ENCODE measurements at places on chromosomes 5 and 9.

- DNase-seq, result no peak
Observed at GRCh38 chr5:90632791-90633190, 74.2 kb downstream of the ADGRV1 start.

DNA sequence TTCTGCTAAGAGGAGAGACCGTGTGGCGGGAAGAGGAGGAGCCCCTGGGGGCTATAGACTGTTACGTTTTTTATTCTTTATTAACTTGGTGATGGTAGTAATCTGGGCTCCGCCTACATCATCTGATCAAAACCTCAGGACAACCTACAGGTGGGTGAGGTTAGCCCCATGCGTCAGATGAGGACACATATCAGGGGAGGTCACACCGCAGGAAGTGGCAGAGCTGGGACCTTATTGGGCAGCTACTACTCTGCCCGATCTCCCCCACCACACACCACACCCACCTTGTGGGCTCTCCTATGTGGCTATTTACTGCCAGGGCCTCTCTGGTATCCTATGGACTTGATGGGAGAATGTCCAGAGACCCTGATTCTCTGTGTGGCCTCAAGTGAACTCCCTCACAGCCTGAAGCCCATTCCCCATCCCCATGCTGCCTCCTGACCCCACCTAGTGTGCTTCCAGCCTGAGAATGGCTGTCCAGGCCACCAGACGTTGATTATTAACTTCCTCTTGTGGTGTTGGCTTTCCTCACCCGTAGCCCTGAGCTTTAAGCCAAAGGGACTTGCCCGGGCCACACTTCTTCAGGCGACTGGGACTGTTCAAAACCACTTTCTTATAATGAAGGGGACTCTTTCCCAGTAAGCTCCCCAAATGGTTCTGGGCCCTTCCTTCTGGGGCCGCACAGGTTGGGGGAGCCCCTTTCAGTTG lies 8.2 kb downstream of the UNC5A start:
- DNase-seq, result no peak

GRCh38 chr5:154236536-154237375 lies 46.2 kb downstream of the GALNT10 start:
- no peak for DNase-seq

GRCh38 chr5:72895758-72896157 lies 60.1 kb upstream of the FCHO2 start:
- no peak for DNase-seq

DNA sequence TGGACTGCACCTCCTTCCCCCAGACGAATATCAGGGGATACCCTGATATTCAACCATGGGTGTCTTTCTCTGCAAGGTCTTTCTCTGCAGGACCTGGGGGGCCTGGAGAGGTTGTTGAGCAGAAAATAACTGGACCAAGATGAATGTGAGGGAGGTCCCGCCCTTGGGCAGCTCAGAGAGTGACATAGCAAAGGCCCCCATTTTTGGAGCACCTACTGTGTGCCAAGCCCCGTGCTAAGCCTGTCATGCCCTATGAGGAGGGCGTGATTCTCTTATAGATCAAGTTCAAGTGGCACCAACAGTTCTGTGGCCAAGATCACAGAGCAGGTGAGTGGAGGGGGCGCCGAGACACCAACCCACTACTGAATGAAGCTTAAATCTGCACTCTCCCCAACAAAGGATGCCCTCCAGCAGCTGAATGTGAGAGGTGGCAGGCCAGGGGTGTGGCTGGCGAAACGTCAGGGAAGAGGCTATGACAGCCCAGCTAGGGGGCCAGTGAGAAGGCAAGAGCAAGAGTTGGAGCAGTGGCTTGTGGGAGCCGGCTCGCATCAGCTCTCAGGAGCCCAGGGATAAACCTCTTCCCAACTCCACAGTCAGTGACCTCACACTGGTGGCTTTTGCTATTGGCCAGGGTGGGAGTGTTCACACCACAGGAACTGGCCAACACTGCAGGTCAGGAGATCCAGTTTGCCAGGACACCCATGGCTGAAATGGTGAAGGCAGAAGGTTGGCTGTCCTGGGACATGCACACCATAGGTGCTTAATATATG lies 5.3 kb downstream of the SARDH start:
- DNase-seq, result no peak

GRCh38 chr9:88523056-88523455 lies 11.9 kb upstream of the NXNL2 start:
- DNase-seq, result no peak

GRCh38 chr5:135944967-135945560 lies 9.7 kb downstream of the LECT2 start:
- peak; percentile 74 for DNase-seq

DNA sequence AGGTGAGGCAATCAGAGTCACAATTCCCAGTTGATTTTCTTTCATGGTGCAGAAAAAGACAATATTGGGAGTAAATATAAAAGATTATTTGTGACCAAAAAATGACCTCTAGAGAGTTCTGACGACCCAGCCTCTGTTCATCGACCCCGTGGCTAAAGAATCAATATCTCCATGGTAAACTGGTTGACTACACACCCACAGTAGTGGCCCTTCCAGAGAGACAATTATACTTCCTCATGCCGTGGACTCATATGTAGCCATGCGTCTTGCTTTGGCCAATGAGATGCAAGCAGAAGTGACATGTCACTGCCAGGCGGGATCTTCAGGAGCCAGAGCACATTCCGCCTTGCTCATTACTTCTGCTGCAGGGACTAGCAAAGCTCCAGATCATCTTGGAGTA lies 163.3 kb upstream of the RAD23B start:
- no peak for DNase-seq

DNA sequence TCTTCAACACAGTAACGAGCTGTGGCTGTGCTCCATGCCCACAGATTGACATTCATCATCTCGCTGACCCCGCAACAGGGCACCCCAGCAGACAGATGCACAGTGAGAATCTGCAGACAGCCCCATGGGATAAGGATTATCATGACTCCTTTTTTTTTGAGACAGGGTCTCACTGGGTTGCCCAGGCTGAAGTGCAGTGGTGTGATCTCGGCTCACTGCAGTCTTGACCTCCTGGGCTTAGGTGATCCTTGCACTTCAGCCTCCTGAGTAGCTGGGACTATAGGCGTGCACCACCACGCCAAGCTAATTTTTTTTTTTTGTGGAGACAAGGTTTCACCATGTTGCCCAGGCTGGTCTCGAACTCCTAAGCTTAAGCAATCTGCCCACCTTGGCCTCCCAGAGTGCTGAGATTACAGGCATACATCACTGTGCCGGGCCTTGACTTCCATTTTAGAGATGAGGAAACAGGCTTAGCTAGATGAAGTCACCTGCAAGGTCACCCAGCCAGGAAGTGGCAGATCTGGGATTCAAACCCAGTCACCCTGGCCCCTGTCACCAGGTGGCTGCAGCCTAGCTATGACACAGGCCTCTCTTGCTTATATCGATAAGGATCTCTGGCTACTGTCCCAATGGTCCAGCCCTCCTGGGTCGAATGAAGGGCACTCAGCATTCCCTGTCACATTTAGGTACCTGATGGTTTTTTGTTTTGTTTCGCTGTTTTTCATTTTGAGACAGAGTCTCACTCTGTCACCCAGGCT lies 5.1 kb downstream of the AIF1L start:
- DNase-seq, result no peak

GRCh38 chr5:6989230-6989629 lies 276.0 kb downstream of the TENT4A start:
- no peak for DNase-seq

GRCh38 chr5:96476654-96477053 lies 43.6 kb upstream of the PCSK1 start:
- no peak for DNase-seq

DNA sequence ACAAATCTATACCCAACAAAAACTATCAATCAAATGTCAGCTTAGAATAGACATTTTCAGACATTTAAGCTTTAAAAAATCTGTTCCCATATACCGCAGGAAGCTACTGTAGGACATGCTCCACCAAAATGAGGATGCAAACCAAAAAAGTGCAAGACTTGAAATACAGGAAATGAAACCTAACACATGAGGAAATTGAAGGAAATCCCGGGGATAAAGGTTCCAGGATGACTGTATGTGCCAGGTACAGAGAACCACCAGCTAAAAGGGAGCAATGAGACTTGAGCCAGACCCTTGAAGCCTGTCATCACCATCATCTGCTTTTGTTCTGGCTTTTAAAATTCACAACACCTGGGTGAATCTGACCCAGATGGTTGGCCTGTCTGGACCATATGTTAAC lies 21.4 kb downstream of the DIAPH1 start:
- DNase-seq, result peak; percentile 16

- no peak for DNase-seq
Observed at GRCh38 chr9:85168412-85168811, 498.9 kb downstream of the NTRK2 start.

GRCh38 chr5:123626051-123626450 lies 114.1 kb downstream of the CSNK1G3 start:
- DNase-seq, result no peak

GRCh38 chr9:13047827-13048587 lies 231.5 kb downstream of the MPDZ start:
- DNase-seq, result no peak

DNA sequence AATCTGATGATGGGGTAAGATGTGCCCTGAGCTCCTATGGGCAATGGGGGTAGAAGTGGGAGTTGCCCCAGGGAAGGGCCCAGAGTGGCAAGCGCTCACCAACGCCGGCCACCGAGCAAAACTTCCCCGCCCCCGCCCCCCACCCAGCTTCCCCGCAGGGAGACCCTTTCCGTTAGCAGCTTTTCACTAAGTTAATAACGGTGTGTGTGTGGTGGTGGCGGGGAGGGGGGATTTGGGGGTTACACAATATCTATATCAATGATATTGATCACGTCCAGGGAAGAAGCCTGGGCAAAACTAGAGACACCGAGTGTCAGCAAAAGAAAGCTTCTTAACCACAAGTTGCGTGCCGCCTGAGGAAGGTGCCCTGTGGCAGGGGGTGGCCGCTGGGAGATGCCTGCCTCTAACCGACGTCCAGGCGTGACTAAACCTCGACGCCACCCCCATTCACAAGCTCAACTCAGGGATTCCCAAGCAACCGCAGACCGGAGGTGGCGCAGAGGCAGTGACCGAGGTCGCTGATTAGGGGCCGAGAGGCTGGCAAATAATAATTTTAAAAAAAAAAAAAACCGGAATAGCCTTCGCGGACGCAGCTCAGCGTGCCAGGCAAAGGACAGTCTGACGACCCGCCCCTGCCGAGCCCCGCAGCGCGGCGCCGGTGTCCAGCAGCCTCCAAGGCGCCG lies 222.6 kb downstream of the MEF2C start:
- DNase-seq, result no peak

DNA sequence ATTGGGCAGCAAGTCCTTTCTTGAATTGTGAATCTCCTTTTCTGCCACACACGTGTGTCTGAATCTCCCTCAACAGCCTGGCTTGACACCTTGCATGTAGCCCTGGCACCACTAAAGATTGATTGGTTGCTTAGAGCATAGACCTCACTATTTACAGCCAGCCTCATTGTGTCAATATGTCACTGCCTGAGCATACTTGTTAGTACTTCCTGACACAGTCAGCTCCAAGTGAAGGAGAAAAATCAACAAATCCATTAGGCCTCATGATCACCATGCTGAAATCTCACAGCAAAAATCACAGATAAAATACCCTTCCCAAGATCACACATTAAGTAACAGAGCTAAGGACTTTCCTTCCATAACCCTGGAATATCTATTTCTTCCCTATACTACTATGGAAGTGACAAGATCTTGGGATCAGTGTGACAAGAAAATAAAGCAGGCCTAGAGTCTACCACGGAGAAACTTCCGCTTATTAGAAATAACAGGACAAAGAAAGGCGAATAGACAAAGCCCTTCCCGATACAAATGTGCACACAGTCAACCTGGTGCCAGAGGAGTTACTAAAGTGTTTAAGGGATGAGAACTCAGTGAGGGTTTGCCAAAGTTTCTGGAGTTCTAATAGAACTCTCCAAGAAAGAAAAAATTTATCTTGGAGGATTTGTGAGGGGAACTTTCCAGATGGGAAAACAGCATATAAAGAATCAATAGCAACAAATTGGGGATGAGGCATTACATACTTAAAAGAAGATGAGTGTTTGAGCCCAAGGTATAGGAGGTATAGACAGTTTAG lies 5.6 kb upstream of the ARL15 start:
- DNase-seq, result no peak

DNA sequence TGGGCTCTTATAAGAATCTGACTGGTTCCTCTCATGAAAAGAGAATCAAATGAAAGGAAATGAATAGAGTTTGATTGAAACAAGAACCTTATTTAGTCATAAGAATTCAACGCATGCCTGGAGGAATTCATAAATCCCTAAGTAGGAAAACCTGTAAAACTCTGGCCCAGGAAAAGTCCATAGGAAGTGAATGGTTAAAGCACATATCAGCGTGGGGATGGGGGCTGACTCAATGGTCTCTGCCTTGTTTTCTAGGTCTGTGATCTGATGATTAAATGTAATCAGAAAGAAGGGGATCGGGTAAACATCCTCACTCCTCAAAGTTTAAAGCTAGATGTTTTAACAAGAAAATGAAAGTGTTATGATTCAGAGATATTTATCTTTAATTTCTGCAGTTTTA lies 759.4 kb upstream of the C9orf72 start:
- DNase-seq, result no peak

DNA sequence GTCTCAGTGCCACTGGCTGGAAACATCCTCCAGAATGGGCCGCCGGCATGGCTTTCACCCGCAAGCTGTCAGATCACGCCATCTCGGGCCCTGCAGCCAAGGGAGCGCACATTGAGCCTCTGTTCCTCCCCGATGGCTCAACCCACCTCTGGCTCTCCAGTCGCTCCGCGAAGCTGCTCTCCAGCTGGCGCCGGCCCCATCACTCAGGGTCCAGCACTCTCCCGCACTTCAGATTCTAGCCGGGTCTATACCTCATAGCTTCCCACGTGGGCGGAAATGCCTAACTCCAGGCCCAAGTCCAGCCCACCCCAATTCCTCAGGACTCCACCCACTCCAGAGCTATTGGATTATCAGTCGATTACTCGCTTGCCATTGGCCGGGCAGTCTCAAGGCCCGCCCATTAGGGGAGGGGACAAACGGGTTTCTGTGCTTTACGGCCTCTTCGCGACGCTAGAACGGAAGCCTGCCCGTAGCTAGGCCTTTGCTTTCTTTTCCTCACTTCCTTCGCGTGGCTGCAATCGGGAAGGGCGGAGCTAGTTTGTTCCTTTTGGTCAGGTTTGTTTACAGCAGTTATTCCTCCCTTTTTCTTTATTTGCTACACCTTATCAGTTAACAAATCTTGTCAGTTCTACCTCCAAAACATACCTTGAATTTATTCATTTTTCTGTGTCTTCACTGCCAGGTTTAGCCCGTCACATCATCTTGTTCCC lies at the start of gene NOL6:
TSS of gene NOL6 (minus strand) at position 282 of the 710 bp plus-strand sequence. CDS start at position 200, 82 bp downstream.
- peak; percentile 100 for DNase-seq

GRCh38 chr5:5584751-5585150 lies 162.3 kb downstream of the ICE1 start:
- no peak for DNase-seq

DNA sequence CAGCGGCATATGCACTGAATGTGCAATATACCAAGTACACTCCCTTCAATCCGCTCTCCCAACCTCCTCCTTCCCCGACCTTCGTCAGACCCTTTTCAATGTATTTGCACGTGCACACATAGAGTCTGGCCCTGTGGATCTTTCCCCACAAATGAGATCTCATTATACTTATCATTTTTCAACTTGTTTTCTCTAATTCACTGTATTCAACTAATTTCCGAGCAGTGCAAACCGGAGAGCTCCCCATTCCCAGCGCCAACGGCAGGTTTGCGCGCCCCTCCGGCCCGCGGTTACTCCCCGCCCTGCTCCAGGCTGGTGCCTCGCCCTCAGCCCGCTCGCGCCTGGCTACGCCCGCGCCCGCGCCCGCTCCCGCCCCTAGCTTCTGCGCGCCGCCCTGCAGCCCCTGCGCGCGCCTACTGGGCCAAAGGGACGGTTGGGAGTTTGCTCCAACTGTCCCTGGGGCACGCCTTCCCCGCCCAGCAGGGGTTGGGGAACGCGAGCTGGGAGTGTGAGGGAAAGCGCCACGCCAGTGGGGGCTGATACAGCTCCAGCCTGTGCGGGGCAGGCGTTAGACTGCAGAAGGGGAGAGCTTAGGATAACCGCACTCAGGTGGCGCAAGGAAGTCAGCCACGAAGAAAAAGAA lies 3.3 kb upstream of the CDC20B start:
- DNase-seq, result peak; percentile 26
